ENCODE measurements at places on chromosomes 4 and X.

- no peak for DNase-seq
These were observed 30.3 kb upstream of the IL13RA2 start for GRCh38 chrX:115047715-115048114.

DNA sequence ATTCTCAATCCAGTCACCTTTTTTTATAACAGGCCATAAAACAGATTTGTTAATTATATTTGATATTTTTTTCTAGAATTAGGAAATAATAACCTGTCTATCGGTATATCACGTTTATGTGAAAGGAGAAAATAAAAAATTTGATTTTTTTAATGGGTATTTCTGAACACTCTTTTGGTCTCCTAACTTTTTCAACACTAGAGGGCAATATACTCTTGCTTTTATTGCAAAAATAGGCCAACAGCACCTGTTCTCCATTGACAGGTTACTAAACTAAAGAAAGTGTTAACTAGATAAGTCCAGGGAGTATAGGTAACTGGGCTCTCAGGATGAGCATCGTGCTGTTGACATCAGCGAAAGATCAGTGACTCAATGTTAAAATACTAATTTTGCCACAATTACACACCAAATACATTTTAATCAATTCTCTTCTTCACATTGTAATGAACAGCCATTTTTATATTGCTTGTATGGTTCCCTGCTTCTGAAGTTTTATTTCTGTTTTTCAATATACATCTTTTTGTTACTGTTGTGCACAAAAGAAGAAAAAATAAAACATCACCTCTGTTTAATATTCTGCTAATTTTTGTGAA lies 22.8 kb downstream of the NDST4 start:
- DNase-seq: peak; percentile 9

DNA sequence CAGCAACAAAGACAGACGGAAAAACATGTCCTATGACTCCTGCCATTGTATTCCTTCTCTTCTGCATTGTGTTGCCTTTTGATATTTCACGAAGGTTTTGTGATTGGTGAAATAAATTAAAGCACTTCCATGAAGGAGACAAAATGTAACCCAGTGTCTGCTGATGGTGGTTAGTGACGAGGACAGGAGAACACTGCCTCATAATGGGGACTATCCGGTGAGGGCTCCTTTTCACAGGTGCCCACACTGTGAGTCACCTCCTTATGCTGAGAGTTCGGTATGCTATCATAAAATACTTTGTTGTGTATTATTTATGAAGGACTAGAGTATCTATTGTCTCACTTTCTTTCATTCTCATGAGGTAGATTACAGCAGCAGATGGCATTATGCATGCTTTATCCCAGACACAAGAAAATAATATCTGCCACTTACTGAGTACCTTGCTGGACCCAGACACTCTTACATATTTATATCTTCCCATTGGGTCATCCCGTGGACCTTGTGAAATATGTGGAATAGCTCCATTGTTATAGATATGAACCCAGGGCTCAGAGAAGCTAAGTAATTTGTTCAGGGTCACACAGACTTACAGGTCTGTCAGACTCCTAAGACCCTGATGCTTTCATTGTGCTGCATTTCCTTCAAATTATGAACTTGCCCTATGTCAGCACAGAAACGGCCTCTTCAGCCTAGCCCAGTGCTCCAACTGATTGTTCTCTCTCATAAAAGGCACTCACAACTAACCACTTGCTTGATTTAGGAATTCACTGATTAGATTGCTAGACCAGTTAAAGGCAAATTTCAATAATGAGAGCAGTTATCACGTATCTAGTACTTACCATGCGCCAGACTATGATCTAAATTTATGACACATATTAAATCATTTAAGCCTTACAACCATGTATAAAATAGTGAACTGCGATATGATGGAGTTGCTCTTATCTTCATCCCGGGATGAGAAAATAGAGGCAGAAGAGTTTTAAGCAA lies 31.2 kb downstream of the PLS3 start:
- DNase-seq: no peak

DNA sequence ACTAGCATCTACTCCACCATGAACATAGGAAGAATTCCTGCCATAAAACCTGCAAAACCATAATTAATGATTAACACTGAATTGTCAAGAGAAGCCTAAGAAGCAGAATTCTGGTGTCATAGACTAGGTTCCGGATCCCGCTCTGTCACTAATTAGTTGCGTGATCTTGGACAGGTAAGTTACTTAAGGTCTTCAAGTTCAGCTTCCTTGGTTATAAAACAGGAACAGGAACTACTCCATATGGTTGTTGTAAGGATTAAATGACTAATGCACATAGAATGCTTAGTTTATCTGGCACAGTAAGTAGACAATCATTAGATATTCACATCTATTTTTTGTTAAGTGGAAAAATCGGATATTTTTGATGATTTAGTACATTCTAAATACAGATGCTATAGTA lies 14.3 kb downstream of the G3BP2 start:
- no peak for DNase-seq

DNA sequence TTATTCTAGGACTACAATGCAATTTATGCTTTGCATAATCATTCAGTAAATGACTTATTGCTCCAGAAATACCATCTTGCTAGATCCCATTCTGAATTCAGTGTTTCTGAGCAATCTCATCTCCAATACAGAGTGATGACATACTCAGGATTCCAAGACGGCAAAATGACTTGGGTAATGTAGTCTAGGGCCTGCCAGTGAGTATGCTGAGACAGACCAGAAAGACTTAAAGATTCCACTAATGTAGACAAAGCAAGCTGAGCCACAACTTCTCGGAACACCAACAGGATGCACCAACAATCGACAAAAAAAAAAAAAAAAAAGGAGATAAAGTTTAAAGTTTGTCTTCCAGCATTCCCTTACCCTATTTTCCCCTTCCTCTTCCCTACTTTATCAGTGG lies 919 bp upstream of the SEC24B start:
- DNase-seq: no peak

DNA sequence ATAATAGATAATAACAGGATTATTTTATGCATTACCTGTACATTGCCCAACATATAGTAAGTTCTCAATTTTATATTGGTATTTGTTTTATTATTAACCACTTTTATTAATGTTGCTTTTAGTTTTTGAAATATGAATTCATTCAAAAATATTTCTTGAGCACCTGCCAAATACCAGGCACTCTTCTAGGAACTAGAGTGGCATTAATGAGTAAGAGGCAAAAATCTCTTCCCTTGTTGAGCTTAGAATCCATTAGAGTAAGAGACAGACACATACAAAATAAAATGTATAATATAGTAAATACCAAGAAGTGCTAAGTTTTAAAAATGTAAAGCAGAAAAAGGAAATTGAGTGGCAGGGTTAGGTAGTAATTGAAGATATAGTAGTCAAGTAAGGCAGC lies 45.8 kb downstream of the TET2 start:
- no peak for DNase-seq

DNA sequence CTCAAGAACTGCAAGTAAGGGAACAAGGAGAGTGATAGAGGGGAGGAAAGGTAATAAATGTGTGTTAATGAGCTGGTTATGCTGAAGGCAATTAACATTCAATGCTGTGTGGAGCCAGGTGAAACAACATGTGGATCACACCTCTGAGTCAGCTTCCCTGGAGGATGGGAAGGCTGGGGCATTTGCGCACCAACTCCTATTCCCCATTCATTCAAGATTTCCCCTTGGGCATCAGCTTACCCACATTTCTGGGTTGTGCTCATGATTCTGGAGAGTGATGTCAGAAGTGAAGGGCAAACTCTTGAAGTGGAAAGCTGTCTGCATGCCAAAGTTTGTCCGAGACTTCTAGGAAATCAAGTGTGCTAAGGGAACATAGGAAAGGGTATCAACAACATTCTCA lies 461.4 kb downstream of the MID1IP1 start:
- DNase-seq: no peak

GRCh38 chrX:63918611-63919010 lies 133.6 kb upstream of the ARHGEF9 start:
- DNase-seq: no peak

- DNase-seq: peak; percentile 65
These were observed 25.4 kb upstream of the TNIP3 start for GRCh38 chr4:121189326-121190215.

DNA sequence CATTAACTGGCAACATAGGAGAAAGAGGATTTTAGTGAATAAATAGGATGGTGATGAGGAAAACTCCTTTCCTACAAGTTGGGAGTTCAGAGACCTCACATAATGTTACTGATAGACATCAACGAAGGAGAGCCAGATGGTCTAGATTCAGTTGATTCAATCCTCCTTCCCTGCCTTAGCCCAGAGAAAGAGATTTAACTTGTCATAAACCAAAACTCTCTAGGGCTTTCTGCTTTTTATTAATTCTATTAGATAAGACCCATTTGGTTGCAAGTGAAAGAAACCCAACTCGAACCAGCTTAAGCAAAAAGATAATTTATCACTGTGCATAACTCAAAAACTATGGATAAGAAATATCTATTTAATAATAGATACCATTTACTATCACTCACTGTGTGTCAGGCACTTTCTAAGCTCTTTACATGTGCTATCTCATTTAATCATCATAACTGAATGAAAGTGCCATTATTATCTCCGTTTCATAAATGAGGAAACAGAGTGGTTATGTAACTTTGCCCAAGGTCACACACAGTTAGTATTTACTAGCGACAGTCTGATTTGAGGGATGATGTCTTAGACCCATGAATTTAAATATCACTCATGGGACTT lies 4.3 kb upstream of the UNC5C start:
- DNase-seq: no peak

DNA sequence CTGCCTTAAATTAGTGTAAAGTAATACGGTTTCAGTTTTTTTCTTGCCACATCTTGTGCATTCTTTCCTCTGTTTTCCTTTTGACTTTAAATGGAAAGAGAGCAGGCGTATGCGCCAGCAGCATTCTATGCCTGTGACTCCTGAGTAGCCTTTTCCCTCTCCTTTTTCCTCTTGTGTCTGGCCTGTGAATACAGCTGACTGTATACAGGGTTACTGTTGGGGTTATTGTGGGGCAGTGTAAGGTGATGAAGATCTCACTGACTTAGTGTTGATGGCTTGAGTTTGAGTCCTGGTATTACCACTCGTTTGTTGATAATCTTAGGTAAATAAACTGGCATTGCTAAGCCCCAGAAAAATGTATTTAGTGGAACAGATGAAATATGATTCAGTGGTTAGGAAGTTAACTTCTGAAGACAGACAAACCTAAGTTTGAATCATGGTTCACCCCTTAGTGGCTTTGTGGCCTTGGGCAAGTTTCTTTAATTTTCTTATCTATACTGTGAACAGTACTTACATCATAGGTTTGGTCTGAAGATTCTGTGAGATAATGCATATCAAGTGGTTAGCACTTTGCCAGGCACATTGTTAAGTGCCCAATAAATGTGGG lies 105.1 kb downstream of the FNIP2 start:
- peak; percentile 19 for DNase-seq

- no peak for DNase-seq
These were observed 10.7 kb upstream of the CCDC149 start for GRCh38 chr4:24923550-24923949.

GRCh38 chrX:33171041-33171440 lies 40.3 kb downstream of the DMD start:
- DNase-seq: no peak

GRCh38 chr4:177293208-177294033 lies 16.3 kb upstream of the NEIL3 start:
- DNase-seq: no peak

GRCh38 chr4:99390055-99390454 lies 37.5 kb upstream of the ADH1C start:
- no peak for DNase-seq

- DNase-seq: no peak
These were observed 279.7 kb upstream of the ARX start for GRCh38 chrX:25295466-25295865.

DNA sequence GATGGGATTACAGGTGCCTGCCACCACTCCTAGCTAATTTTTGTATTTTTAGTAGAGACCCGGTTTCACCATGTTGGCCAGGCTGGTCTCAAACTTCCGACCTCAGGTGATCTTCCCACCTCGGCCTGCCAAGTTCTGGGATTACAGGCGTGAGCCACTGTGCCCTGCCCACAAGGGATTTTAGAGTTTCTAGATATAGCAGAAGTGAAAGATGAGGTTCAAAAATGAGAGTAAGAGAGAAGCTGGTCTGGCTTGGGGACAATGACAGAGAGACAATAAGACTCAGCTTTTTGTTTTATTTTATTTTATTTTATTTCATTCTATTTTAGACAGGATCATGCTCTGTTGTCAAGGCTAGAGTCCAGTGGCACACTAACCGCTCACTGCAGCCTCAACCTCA lies 30.6 kb downstream of the TRIM61 start:
- DNase-seq: no peak

GRCh38 chrX:116318672-116319071 lies 117.7 kb upstream of the SLC6A14 start:
- no peak for DNase-seq

GRCh38 chrX:14050709-14051108 lies 21.0 kb upstream of the GEMIN8 start:
- no peak for DNase-seq

DNA sequence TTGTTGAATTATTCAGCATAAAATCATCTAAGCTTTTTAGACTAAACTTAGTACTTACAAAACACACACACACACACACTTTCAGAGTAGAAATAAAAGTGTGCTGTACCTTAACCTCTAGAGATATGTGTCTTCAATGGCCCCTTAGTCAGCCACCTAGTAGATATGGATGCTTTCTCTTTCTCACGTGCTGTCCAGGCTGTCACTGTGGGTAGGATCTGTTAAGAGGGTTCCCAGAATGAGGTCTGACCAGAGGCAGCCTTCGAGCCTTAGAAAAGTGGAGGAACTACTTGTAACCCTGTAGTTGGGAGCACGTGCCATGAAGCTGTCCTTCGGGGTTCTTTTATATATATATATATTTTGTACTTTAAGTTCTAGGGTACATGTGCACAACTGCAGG lies 117.9 kb downstream of the COL4A5 start:
- no peak for DNase-seq

- DNase-seq: no peak
These were observed 298.2 kb upstream of the FSTL5 start for GRCh38 chr4:162461952-162462351.

DNA sequence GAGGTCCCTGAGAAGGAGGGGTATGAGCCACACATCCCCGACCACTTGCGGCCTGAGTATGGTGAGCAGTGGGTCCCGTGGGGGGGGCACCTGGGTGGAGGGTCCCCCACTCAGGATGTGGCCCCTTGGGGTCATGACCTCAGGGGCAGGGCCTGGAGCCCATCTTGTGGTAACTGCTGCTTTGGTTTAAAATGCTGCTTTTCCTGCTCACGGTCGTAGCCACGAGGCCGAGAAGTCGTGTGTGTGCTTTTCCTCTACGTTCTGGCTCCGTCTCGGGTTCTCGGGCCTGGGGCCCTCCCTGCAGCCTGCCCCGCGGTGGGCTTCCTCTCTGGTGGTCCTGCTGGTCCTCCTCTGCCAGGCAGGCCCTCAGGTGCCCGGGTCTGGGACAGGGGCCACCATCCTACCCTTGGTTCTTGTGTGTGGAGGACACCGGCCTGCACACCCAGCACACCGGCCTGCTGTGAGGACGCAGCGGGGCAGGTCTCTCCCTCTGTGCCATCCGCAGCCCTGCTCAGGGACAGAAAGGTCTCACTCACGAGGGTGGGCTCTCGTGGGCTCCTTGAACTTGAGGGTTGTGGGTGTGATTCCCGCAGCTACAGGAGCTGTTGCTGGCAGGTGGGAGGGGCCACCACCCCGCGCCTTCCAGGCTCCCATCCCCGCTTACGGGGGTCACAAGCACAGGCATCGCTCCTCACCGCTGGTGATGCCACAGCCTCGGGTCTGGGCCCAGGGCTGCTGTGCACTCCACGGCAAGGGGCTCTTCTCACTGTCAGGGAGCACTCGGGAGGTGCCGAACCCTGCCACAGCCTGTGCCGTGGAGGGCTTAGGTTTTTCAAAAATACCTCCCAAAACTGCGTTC lies 19.6 kb downstream of the UVSSA start:
- DNase-seq: no peak
